Stimulated activated naive CD8-positive, alpha-beta T cell treated with anti-CD3 and anti-CD28 coated beads, Interleukin-15, Interleukin-2, amounts not matched to agents 100 U/mL and 50 U/mL, for 24 hours (primary cell): ENCODE measurements at places on chromosomes 1 and 21.

- DNase-seq: no peak
These were observed 6.7 kb upstream of the GPR25 start for GRCh38 chr1:200866116-200866515.

- no peak for DNase-seq
These were observed 19.4 kb downstream of the RRP15 start for GRCh38 chr1:218304281-218305039.

DNA sequence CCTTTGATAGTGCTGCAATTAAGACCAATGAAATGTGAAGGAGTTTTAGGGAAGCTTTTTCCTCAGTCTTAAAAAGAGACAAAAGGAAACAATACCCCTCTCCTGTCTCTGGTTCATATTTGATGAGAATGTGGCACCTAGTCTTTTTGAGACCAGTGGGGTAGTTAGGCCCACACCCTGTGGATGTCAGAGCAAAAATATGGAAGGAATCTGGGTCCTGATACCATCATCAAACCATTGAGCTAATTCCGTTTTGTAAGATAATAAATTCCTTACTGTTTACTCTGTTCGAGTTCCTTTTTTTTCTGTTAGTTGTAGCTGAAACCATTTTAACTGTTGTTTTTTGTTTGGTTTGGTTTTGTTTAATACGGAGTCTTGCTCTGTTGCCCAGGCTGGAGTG, 33.3 kb downstream of the PTPRC start:
- DNase-seq: no peak

DNA sequence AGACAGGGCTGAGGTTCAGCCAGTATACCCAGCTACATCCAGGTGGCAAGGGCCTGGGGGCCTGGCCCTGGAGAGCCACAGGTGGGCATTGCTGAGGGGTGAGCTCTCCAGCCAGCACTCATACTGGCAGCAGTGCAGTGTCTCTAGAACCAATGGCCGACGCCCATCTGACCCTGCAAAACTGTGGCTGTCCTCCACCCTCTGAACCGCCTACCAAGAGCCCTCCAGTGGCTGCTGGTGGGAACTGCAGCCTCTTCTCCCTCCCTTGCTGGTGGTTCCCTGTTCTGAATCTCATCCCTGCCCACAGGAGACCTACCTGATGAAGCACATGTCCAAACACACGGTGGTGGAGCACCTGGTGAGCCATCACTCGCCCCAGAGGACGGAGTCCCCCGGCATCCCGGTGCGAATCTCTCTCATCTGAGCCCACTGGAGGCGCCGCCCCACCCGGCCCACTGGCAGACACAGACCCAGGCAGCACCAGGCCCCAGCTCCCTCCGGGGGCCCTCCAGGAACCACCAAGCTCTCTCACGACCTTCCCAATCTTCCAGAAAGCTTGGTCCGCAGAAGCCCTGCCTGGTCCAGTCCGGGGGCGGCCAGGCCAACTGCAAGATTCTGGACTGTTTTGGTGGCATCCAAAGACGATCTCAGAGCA, 22.1 kb downstream of the A3GALT2 start:
- peak; percentile 76 for DNase-seq

- DNase-seq: no peak
These were observed 1807.8 kb downstream of the BRINP3 start for GRCh38 chr1:188669728-188670382.

DNA sequence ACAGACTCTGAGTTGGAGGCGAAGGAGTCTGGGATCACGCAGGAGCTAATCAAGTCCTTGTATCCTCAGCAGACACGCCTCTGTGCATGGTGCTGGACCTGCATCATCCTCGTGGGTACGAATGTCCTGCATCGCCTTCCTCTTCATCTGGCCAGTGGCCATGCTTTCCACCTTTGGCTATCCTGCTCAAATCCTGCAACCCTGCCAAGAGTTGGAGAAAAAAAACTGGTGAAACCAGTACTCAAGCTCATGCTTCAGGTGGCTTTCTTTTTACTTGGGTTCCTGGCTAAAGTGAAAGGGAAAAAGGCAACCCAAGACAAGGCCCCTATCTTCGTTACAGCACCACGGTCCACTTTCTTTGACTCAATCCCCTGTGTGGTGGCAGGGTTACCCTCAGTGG, 8.9 kb downstream of the SETSIP start:
- no peak for DNase-seq

- DNase-seq: no peak
These were observed 17.1 kb upstream of the PRRC2C start for GRCh38 chr1:171468120-171468750.

DNA sequence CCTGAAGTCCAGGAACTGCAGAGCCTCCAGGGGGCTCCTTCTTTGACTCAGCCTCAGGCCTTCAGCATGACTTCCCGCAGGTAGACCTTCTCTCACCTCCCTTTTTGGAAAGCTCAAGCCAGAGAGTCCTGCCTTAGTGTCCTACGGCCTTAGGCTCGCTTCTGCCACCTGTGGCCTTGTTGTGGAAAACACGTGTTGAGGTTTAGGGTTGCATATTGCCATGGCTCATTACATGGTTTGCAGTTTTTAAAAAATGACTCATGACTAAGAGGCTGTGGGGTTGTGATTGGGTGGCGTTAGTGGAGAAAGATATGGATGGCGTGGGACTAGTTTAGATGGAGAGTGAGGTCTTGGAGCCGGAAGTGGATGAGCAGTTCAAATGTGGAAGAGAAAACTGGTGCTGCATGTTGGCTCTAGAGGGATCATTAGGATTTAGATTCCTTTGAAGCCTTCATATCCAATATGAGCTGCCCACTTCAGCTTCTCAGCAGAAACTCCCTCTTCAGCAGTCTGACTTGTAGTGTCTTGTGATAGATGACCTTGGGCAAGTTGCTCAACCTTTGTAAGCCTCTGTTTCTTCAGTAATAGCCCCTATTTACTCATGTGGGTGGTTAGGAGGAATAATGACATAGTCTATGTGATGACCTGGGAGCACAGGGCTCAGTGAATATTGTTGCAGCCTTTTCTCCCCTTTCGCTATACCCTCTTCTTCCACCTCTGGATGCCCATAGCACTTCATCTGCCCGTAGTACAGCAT, 6.5 kb upstream of the FGGY start:
- DNase-seq: peak; percentile 20

GRCh38 chr1:88973520-88974137, 18.8 kb downstream of the KYAT3 start:
- DNase-seq: no peak

GRCh38 chr1:53616927-53617326, 122.0 kb downstream of the GLIS1 start:
- no peak for DNase-seq

- no peak for DNase-seq
These were observed 71.7 kb upstream of the GUCA2B start for GRCh38 chr1:42081475-42081874.

DNA sequence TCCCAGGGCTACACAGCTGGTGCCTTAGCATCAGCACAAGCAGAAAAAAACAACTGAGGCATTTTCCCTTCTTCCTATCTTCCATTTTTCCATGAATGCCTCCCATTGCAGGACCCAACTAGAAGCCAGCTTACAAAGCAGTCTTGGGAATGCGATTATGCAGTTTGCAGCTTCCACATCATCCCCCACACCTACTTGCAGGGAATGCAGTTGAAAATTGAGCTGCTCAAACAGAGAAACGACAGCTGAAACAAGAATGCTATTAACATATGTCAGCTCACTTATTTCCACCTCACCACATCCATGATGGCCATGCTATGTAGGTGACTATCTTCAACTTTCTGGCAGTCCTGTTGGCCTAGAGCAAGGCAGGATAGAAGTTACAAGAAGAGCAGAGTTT, 150.6 kb upstream of the KCTD3 start:
- DNase-seq: no peak

DNA sequence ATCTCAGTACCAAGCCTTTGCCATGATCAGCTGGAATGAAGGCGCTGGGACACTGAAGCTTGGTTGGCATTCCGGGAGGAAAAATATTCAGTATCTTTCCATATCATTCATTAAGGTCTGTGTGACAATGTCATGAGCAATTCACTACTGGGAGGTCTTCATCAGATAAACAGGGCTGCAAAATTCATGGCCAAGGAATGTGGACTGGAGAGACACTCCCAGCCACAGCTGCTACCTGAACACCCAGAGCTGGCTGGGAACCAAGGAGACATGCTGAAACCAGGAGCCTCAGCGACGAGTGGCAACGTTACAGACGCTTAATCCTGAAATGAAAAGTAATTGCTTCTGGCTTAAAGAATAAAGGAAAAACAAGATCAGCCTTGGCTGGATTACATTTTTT, 30.6 kb upstream of the DDAH1 start:
- no peak for DNase-seq
